ENCODE measurements at places on chromosomes 11 and 22. TPM values are rescaled to one million over a fixed set of nuclear protein-coding genes. Genes with fewer than 3 reads are reported as not detected.

The DDX25 gene
- polyA plus RNA-seq: 0.12 TPM

The FXYD6 gene
- polyA plus RNA-seq: not detected

The TMPRSS6 gene
- polyA plus RNA-seq: not detected

The OR8D4 gene
- polyA plus RNA-seq: not detected

The MS4A8 gene
- polyA plus RNA-seq: not detected

The INS gene
- not detected for polyA plus RNA-seq

The FGF19 gene
- 0.08 TPM for polyA plus RNA-seq

The SLC22A9 gene
- not detected for polyA plus RNA-seq

The RAC2 gene
- 71.9 TPM for polyA plus RNA-seq

The FADS2 gene
- 319 TPM for polyA plus RNA-seq

The MS4A4A gene
- not detected for polyA plus RNA-seq

The UBXN1 gene
- polyA plus RNA-seq: 72.5 TPM

The DNAJB7 gene
- not detected for polyA plus RNA-seq

The KLHL35 gene
- 1.0 TPM for polyA plus RNA-seq

The PRODH gene
- polyA plus RNA-seq: 36.1 TPM

The CCDC73 gene
- polyA plus RNA-seq: not detected

The DRD4 gene
- not detected for polyA plus RNA-seq

The NOL12 gene
- 22.1 TPM for polyA plus RNA-seq

The OR52I2 gene
- polyA plus RNA-seq: not detected

The IL18BP gene
- 2.9 TPM for polyA plus RNA-seq

The ACR gene
- not detected for polyA plus RNA-seq

The GAL3ST3 gene
- polyA plus RNA-seq: not detected

The SOX6 gene
- 6.4 TPM for polyA plus RNA-seq

The VWCE gene
- polyA plus RNA-seq: 0.14 TPM

The CBLIF gene
- not detected for polyA plus RNA-seq

The RAB3IL1 gene
- polyA plus RNA-seq: 0.31 TPM

The UBE4A gene
- polyA plus RNA-seq: 11.9 TPM

The HBB gene
- not detected for polyA plus RNA-seq

The TM7SF2 gene
- polyA plus RNA-seq: 12.6 TPM

The ADAMTS15 gene
- polyA plus RNA-seq: 0.30 TPM

The MAPK8IP2 gene
- 0.31 TPM for polyA plus RNA-seq

The ACRV1 gene
- not detected for polyA plus RNA-seq

The TPBGL gene
- polyA plus RNA-seq: not detected

The IGLL5 gene
- not detected for polyA plus RNA-seq

The CYTH4 gene
- polyA plus RNA-seq: 0.12 TPM

The EML3 gene
- polyA plus RNA-seq: 13.6 TPM

The ANO9 gene
- polyA plus RNA-seq: 17.7 TPM

The TSPAN32 gene
- polyA plus RNA-seq: not detected

The ISX gene
- polyA plus RNA-seq: not detected

The NRIP3 gene
- 1.0 TPM for polyA plus RNA-seq

The CATSPERZ gene
- 0.17 TPM for polyA plus RNA-seq

The THY1 gene
- polyA plus RNA-seq: 2.4 TPM

The RAD9A gene
- 8.0 TPM for polyA plus RNA-seq

All from keratinocyte (primary cell).